Kasumi-1 (cell line): ENCODE measurements at places on chromosomes 16 and 17.

- no peak for DNase-seq
These were observed 15.8 kb downstream of the MEOX1 start for GRCh38 chr17:43645765-43646481.

DNA sequence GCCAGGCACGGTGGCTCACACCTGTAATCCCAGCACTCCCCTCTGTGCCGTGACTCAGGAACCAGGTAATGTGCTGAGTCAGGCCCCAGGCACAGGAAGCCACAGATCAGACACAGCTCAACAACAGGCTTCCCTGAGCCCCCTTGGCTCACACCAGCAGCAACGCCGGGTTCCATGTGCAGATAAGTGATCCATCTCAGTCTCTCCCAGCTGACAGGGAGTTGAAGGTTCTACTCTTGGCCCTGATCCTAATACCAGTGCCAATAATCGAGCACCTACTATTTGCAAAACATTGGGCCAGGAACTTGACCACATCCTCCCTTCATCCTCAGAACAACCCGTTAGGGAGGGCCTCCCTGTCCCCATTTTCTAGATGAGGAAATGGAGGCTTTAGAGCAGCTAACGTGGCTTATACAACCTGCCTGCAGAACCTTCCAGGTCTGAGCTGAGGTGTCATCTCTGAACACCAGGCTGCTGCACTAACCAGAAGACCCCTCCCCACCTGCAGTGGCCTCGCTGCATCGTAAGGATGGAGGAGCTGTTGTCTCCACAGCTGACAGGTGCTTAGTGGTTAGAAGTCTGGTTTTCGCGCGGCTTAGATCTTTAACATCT lies 64.8 kb upstream of the AMZ2 start:
- DNase-seq = no peak

DNA sequence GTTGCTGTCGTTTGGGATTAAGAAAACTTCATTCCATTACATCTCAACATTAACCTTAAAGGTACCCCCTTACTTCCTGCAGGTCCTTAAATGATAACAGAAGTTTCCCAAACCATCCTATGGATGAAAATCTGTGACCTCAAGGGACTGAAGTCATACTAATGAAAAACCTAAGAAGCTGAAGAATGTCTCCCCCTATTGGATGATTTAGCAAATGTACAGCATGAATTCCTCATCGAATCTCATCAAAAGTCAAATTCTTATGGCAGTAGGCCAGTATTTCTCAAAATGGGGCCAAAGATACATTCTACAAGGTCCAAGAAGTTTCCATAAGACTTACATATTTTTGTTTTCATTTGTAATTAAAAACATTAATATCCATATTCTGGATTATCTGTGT lies 13.5 kb downstream of the SCO1 start:
- DNase-seq = peak; percentile 34

DNA sequence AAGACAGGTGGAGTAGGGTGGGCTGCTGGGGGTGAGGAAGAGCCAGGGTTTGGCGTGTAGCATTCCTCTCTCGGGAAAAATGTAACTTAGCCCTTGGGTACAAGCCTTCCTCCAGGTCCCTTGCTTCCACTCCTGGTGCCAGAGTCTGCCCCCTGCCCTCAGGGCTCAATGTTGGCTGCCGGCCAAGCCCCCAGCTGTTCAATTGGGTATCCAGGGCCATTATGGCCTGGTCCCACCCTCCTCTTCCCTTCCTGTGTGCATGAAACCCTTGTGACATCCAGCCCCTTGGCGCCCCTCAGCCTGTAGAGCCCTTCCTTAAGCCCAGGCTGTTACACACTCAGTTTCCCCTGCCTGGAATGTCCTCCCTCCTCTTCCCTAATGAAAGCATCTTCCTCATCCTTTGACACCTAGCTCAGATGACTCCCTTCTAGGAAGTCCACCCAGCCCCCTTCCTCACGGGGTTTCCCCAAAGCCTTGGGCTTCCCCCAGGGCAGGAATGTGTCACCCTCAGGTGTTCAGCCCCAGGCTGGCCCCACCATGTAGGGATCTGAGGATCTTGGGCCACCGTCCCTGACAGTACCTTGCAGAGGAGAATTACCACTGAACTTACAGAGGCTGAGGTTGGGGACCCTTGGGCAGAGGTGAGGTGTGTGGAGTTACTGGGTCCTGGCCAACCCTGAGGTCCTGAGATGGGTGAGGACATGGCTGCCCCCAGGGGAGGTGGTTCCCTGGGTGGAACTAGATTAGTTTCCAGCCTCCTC lies 30.0 kb downstream of the B9D1 start:
- no peak for DNase-seq

GRCh38 chr16:56870276-56870888 lies 5.4 kb downstream of the SLC12A3 start:
- DNase-seq = no peak

DNA sequence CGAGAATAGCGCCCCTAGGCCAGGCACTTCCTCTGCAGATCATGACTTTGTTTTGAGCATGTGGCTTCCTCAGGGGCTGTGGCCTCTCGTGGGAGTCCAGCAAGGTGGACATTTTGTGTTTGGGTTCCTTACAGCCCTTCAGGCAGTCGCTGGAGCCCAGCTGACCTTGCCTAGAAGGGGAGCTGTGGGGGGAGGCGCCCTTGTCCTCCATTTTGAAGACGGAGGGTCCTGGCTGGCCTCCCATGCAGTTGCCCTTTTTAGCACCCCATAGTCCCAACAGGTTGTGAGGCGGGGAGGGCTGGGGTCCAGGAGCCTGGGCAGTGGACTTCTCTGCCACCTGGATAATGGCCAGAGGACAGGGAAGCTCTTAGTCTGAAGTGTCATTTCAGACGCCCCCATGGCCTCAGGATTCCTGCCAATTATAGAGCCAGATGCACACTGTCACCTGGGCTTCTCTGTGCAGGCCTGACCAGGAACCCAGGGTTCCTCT lies 1.4 kb downstream of the SOST start:
- no peak for DNase-seq

DNA sequence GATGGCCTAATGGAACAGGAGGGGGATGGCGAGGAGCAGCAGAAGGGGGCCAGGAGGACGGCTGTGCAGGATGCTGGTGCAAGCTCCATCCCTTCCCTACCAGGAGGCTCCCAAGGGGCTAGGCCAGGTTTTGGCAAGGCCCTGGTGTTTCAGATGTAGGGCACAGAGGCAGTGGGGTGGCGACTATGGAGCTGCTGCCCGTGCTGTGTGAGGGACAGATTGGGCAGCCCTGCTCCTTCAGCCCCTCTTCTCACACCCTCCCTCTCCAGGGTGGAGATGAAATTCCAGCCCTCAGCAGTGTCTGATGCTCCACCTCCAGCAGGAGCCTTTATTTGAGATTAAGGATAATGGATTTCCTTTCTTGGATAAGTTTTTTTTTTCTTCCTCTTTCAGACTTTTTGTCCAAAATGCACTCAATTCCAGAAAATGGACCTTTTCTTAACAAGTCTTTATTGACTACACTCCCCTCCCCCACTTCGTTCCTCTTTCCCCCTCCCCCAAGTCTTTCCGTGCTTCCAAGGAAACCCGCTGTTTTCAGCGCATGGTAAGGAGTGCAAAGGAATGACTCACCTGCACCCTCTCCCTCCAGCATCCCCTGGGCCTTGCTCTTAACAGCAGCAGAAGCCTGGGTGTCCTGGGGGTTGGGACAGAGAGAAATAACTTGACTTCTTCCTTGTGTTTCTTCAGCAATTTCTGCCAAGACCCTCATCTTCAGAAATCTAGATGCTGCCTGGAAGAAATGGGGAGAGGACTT lies 95.2 kb downstream of the CCDC182 start:
- no peak for DNase-seq

DNA sequence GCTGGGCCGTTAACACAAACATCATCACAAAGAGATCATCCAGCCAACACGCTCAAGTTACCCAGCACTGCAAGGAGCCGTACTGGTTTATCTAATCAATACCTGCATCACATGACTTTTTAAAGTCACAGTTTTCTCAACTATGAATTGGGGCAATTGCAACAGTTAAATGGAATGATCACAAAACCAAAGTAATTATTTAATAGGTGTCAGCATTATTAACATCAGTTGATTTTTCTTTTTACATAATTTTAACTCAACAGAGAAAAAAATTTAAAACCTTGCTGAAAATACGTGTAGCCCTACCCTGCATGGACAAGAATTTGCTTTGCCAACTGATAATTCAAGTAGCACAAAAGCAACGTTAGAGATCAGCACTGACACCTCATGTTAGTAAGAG lies 95.7 kb upstream of the SOX9 start:
- no peak for DNase-seq

GRCh38 chr17:48724251-48725003 lies 1.4 kb downstream of the PRAC2 start:
- peak; percentile 64 for DNase-seq

DNA sequence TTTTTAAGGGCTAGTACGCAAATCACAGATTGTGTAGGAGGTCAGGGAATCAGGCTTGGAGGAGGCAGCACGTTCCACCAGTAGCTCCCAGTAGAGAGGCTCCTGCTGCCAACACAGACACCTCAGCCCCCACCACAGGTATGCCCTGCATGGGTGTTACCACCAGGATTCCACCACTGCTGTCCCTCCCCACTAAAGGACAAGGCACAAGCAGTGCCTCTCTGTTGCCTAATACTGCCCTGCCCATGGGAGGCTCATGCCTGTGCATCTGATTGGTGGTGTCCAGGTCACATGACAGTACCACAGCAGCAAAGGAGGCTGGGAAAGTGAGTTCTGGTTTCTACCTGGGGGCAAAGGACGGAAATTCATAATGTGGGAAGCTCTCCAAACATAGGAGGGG lies 33.6 kb upstream of the CACNG4 start:
- no peak for DNase-seq

DNA sequence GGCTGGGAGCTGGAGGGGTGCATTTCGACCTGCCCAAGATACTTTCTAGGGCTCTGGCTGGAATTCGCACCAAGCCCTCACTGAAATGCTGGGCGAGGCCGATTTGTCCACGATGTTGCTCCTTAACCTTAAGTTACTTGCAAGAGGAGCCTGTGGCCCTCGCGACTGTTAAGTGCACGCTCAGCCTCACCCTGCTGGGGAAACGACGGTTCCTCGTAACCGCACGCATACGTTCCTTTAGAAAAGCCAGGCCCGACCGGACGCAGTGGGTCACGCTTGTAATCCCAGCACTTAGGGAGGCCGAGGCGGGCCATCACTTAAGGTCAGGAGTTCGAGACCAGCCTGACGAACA lies 607 bp upstream of the NCOR1 start:
- DNase-seq = no peak

GRCh38 chr17:17681744-17682292 lies 560 bp downstream of the RAI1 start:
- DNase-seq = no peak

DNA sequence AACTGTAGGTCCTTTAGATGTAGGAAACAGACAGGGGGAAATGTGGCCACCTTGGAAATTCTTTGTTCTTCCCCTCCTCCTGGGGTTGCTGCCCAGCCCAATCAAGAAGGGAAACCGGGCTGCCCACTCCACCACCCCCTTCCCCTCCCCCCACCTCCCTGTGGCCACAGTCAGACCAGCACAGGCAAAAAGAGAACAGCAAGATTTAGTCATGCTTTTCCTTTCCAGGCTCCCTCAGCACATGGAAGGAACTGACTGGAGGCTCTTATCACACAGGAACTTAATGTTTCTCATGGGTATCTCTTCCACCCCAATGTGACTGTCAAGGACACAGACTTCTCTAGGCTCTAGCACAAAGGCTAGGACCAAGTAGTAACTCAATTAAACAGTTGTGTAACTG lies 3.0 kb upstream of the CCL1 start:
- DNase-seq = no peak

GRCh38 chr17:5260542-5260941 lies 21.5 kb upstream of the RABEP1 start:
- DNase-seq = no peak

GRCh38 chr17:47057830-47058229 lies 78.8 kb upstream of the RPRML start:
- no peak for DNase-seq

GRCh38 chr16:82926500-82926899 lies 299.7 kb downstream of the CDH13 start:
- no peak for DNase-seq

- DNase-seq = no peak
These were observed 6.4 kb downstream of the PHKB start for GRCh38 chr16:47467501-47467900.

GRCh38 chr17:58391302-58391984 lies 25.9 kb downstream of the RNF43 start:
- no peak for DNase-seq

- peak; percentile 38 for DNase-seq
These were observed 8.7 kb upstream of the SLC7A5 start for GRCh38 chr16:87877942-87878507.

- DNase-seq = peak; percentile 4
These were observed 42.0 kb upstream of the TMC5 start for GRCh38 chr16:19375561-19376158.
